Retinal pigment epithelial cell (primary cell): ENCODE measurements at places on chromosomes 5 and 9.

GRCh38 chr5:159324102-159324755, 6.1 kb downstream of the IL12B start:
- DNase-seq: peak; percentile 68

GRCh38 chr5:115657881-115658233, 32.0 kb upstream of the TMED7 start:
- peak; percentile 29 for DNase-seq

- no peak for DNase-seq
Measured at GRCh38 chr9:79574781-79575180, 3.0 kb downstream of the TLE4 start.

DNA sequence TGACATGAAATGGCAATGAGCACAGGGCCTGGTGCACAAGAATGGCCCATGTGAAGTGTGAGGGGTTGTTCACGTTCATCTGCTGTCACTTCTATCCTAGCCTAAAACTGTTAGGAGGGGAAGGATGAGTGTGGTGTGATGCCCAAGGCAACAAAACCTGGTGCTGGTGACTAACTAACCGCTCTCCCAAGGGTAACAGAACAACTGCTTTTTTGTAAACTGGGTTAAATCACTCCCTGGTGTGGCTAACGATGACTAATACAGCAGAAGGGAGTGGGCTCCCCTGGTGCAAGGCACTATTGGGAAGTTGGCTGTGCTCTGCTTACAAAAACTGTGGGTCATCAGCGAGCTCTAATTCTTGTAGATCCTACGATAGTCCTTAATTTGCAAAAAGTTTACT, 103.2 kb upstream of the VCAN start:
- no peak for DNase-seq

DNA sequence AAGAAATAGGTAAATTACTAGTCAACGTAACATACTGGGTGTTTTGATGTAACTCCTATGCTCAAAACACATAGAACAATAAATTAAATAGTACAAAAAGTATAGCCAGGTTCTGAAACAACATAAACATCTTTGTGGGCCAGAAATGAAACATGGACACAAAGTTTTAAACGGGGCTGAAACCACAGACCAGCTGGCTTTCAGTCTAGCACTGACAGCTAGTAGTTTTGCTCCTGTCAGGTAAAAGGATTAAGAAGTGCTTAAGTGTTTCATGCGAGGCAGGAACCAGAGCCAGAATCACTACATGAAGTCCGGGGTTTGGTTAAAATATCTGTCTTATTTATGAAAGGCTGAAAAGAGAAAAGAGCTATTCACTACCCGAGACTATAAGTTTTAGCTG, 19.5 kb downstream of the DCAF10 start:
- no peak for DNase-seq

DNA sequence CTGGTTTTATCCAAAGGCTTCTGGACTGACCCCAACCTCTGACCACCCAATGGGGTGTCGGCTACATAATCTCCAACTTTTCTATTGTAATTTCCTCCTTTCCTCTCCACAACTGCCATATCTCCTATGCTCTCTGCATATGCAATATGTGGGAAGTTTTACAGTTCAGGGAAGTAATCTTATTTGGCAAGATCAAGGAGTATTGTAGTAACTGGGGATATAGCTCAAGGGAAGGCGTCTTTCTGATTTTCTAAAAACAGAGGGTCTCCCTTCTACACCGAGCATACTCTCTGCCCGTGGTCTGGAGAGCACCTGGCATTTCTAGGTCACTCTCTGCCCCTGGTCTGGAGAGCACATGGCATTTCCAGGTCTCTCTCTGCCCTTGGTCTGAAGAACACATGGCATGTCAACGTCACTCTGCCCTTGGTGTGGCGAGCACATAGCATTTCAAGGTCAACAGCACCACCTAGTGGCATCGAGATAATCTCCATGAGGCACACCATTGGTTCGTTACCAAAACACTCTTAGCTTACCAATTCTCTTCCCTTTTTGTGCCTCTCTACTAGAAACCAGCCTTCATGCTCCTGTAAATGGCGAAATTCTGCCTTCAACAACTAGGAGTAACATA, 616.4 kb upstream of the NUDT12 start:
- DNase-seq: no peak

DNA sequence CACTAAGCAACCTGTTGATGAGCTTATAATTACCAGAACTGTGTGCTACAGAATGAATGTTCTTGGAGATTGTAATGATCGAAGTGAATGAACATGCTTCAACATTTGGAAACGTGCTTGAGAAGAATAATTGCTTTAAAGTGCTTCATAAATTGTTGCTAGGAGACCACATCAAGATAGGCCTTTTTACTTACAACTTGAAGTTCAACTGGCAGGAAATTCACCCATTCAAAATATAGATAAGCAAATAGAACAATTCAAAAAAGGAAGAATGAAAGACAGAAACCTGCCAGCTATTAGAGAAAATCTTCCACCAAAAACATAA, 38.0 kb upstream of the SLC44A1 start:
- DNase-seq: no peak

- no peak for DNase-seq
Measured at GRCh38 chr5:123047706-123048105, 11.2 kb upstream of the PPIC start.

DNA sequence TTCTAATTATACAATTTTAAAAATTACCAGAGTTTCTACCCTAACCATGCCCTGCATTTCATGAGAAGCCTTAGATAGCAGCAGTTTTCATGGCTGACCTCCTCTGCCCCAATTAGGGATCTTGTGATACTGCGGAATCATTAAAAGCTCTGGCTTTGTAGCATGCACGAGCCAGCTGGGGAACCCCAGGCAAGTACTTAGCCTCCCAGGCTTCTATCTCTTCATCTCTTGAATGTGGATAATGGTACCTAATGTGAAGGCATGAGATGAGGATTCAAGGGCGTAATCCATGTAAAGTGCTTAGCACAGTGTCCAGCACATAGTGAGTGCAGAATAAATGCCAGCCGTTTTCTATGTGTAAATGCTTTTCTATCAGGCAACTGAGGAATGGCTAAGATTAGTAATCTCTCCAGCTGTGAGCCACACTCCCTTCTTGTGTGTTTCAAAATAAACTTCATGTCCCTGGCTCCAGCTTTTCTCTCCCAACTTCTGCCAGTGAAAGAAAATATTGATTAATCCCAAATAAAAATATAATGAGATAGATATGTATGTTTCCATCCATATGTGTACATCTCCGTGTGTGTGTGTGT, 88.4 kb downstream of the APBA1 start:
- no peak for DNase-seq

- DNase-seq: no peak
Measured at GRCh38 chr5:103358305-103358995, 99.9 kb downstream of the MACIR start.

- no peak for DNase-seq
Measured at GRCh38 chr9:97710356-97711222, 13.4 kb upstream of the XPA start.

DNA sequence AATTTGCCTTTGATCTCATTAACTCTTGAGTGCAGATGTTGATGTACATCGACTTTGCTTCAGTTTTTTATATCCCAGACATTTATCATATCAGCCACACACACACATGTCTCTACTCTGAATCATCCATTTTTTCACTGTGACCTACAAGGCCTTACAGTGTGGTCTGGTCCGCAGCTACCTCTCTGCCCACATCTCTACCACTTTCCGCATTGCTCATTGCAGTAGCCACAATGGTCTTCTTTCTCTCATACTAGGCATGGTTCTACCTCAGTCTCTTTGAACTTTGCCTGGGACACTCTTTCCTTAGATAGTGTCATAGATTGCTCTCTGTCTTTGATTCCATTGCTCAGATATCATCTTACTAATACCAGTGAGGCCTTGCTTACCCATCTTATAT, 87.9 kb upstream of the FSD1L start:
- no peak for DNase-seq

DNA sequence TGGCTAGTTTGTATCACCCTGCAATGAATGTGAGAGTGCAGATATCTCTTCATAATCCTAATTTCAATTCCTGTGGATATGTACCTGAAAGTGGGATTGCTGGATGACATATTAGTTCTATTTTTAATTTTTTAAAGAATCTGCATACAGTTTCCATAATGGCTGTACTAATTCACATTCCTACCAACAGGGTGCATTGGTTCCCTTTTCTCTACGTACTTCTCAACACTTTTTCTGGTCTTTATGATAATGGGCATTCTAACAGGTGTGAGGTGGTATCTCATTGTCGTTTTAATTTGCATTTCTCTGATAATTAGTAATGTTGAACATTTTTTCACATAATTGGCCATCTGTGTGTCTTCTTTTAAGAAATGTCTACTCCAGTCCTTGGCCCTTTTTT, 927.5 kb downstream of the DTWD2 start:
- DNase-seq: no peak

DNA sequence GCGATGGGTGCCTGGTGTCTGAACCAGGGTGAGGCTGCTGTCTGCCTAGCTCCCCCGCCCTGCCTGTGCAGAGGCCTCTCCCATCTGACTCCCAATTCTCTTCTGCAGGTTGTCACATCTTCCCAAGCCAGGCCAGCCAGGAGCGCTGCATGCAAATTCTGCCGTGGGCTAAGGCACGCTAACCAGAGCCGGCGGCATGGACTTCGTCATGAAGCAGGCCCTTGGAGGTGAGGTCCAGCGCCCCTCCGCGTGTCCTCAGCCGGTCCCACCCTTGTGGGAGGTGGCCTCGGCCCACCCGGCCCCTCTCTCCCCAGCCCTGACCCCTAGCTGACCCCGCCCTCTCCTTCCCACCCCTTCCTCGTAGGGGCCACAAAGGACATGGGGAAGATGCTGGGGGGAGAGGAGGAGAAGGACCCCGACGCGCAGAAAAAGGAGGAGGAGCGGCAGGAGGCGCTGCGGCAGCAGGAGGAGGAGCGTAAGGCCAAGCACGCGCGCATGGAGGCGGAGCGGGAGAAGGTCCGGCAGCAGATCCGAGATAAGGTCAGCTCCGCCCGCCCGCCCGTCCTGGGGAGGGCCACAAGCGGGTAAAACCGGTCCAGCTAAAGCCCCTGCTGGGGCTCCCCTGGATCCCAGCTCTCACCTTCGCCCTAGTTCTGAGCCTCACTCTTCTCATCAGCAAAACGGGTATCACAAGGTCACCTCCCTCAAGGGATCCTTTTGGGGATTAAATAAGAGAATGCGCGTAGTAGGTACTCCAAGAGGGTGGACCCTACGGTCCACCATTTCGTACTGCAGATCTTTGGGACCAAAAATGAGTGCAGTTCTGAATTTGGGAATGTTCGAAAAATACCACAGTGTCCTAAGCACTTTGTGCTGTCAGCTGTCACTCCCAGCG, 7.4 kb downstream of the CPLX2 start:
- DNase-seq: no peak

GRCh38 chr9:6960777-6961176, 203.0 kb downstream of the KDM4C start:
- no peak for DNase-seq

DNA sequence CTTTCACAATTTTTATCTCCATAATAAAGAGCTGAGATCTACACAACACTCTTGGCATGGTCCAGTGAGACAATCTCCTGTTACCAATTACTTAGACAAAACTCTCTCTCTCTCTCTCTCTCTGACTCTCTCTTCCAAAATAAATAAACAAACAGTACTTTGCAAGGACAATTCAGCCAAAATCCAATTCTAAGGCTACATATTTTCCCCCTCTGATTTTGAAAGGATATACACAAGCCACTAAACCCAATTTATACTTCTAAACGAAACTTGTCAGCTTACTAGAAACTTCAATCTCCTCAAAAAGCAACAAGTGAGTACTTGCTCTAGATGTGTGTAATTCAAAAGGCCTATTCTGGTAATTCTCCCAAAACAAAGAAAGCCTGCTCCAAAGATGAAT, 26.3 kb upstream of the TNPO1 start:
- no peak for DNase-seq

GRCh38 chr9:127509955-127510299, 58.6 kb downstream of the LRSAM1 start:
- DNase-seq: no peak

GRCh38 chr5:1907616-1908015, 24.9 kb upstream of the IRX4 start:
- DNase-seq: no peak

DNA sequence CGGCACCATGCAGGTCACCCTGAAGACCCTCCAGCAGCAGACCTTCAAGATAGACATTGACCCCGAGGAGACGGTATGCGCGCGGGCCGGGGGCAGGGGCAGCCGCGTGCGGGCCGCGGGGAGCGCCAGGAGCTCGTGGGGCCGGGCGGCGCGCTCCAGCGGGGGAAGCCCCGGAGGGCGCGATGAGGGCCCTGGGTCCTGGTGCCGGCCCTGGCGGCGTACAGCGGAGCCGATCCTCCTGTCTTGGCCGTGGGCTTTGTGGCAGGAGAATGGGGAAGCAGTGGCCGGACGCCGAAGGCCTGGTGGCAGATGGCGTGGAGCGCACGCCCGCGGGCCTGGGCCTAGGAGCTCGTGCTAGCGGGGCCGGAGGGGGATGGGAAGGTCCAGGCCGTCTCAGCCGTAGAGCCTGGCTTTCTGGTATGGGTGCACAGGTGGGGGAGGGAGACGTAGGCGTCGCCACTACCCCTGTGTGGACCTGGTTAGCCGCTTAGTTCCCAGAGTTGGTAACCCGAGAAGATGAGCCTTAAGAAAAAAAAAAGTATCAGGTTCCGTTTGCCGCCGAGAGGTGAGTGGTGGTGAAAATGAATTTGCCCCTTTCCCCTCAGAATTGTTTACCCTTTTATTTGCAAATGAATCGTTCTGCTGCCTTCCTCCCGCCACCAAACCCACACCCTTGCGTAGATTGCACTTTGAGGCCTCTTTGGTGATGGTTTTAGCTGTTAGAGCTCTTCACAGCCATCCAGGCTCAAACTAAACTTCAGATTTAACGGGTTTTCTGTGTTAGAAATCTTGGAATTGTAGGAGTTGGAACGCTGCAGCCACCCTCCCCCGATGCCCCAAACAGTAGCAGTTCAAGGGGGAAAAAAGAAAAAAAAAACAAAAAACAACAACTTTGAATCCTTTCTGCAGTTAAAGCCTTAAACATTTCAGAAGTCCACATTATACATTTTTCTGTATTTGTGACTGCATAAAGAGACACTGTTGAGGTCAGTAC, 841 bp downstream of the RAD23B start:
- no peak for DNase-seq

- DNase-seq: no peak
Measured at GRCh38 chr5:31412324-31412723, 119.6 kb downstream of the DROSHA start.

- no peak for DNase-seq
Measured at GRCh38 chr5:54673523-54674225, 156.1 kb downstream of the SNX18 start.

GRCh38 chr5:172985596-172985995, 2.0 kb downstream of the ATP6V0E1 start:
- DNase-seq: no peak

DNA sequence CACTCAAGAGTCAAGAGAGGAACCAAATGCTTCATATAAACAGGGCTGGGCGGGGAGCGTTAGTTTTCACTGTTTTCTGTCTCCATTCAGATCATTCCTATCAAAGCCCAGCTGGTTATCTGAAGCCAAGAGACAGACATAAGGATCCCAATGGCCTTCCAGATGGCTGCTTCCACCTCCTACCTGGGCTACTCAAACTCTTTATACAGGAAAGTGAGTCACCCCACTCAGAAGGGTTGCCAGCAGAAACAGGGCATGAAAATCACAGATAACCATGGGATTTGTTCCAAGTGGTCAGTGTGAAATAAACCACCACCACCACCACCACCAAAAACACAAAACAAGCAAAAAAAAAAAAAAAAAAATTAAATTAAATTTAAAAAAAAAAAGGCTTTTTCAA, 5.5 kb downstream of the PRSS3 start:
- DNase-seq: no peak

- no peak for DNase-seq
Measured at GRCh38 chr9:13485068-13485596, 205.6 kb upstream of the MPDZ start.

- no peak for DNase-seq
Measured at GRCh38 chr9:83937861-83938455, 16.7 kb upstream of the KIF27 start.

GRCh38 chr5:164431634-164432304, 926.4 kb downstream of the MAT2B start:
- no peak for DNase-seq
